Suprapubic skin (tissue), 4 donors: ENCODE measurements at places on chromosomes 16 and 17.

DNA sequence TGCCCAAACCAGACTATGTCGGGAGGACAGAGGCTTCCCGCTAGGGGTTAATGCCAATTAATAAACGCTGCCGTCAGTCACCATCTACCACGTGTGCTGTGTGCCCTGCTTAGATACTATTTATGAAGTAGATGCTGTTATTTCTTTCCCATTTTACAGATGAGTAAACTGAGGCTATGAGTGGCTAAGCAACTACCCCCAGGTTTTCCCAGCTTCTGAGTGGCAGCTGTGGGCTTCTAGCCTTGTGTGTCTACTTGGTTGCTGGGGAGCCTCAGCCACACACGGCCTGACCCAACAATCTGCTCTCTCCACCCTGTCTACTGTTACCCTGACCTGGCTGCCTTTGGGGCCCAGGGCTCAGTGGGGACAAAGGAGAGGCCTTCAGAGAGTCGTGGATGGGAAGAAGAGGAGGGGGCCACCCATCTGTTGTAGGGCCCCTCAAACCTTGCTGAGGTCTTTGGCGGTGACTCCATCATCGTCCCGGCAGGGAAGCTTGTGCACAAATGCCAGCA, 7.1 kb downstream of the GIT1 start:
- DNase-seq: no peak

DNA sequence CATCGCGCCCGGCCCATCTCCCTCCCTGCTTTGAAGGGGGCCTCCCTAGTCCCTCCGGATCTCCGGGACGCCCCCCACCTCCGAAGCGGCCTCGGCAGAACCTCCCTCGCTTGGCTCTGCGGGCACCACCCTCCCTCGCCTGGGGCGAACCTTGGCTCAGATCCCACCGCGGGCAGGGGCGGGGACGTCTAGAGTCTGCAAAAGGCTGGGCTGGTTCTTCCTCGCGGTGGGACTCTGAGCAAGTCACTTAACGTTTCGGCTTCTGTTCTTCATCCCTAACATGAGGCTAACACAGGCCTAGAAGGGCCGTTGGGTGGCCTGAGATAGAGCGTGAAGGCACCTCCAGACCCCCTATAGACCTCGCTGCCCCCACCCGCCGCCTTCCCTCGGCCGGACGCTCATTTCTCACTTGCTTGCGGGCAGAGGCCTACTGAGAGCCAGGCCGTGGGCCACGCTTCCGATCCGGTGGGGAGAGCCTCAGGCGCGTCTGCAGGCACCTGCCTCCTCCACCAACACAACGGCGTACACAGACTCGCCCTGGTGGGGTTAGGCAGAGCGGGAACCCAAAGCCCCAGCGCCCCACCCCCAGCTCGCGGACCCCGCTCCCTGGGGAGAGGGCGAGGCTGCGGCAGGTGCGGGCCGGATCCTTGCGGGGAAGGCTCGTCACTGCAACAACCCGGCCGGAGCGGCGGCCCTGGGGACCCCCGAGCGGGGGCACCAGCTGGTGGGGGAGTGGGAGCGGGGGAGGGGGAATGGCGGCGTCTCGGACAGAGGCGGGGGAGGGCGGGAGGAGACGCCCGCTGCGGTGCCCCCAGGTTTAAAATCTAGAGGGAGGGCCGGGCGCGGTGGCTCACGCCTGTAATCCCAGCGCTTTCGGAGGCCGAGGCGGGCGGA, 5.4 kb downstream of the MYO1C start:
- DNase-seq: peak; percentile 95

DNA sequence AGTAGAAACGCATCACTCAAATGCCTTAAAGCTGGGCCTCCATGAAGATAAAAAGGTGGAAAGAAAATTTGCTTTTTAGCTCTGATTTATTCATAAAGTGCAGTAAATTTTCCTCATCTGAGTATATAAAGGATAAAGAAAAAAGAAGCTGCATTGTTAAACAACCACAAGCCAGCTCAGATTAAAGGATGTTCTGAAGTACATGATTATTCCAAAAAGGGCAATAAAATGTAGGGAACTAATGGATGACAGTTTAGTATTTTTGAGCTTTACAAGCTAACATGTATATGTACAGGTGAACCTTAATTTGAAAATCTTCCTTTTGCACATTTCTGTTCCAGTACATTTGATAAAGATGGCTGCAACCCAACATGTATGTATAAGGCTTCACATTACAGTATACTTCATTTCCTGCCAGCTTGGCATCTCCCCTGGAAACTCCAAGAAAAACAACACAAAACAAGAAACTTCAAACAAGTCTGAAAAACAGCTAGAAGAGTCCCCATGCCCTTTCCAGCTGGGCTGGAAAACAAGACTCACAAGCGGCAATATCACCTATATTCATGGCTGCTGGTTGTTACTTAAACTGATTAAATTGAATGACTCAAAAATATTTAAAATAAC, 225.7 kb downstream of the CEP112 start:
- no peak for DNase-seq

DNA sequence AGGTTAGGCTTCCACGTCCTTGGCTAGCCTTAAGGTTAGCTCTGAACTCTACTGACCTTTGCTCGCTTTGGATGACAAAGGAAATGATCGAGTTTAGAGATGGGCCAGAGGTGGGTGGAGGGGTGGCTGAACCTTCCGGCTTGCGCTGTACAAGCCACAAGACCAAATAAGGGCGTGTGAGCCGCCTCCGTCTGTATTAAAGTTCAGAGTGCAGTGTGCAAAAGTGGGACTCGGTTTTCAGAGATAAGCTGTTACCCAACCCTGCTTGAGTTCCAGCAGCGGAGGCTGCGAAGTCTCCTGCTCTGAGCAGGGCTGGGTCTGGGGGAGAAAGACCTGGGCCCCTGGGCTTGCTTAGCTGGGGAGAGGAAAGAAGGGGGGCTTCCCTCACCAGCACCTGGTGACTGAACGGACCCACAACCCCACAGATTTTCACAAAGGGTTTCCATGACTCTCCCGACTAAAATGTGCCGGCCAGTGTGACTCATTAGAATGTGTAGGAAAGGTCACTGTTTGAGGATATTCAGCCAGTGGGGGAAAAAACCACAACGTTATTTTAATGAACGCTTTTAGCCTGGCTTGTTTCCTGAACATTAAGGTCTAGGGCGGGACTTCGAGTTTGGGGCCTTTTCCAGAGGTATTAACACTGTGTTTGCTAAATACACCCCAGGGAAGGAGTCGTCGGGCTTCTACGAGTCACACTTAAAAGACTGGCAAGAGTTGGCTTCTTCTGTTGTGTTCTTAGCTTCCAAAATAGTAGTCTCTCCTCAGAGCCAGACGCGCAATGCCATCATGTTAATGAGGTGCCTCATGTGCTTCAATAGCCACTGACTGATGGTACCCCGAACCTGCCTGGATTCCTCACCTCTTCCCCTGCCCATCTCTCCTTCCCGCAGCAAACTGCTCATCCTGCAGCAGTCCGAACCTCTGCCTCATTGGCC, 67.0 kb downstream of the CENPV start:
- peak; percentile 84 for DNase-seq

DNA sequence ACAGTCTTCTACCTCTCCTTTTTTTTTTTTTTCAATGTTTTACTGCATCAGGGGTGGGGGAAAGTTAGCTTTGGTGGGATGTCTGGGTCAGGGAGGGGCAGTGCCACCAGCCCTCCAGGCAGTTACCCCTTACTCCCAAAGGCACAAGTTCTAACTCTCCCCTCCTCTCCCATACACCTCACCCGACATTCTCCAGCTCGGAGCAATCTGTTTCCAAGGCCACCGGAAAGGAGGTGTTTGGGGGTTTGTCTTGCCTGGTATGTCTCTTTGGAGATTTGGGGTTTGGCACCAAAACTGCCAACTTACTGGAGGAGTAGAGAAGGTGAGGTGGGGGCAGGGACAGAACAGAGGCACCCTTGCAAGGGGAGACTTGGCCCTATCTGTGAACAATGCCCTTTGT, 4.7 kb downstream of the DLX3 start:
- no peak for DNase-seq

DNA sequence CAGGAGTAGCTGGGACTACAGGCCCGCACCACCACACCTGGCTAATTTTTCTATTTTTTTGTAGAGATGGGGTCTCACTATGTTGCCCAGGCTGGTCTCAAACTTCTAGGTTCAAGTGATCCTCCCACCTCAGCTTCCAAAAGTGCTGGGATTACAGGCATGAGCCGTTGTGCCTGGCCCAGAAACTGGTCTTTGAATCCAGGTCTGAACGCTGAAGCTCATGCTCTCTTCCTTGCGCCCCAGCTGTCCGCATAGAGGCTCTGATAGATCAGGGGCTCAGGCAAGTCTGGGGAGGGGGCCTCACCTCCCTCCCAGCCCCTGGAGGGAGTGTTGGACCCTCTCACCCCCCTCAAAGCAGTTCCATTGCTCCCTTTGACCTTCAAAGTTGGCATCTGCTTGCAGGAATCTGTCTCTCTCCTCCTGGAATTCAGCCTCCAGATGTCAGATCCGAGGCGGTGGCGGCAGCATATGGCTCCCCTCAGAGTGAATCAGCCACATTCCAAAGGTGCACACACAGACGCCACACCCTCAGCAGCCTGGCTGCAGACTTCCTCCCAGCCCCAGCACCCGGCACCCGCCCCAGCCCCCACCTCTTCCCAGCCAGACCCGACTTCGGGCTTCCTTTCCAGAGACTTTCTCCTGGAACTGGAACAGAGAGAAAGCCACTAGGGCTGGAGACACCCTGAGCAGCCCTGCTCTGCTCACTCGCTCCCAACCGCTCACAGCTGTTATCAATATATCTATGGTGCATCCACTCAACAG, 16.9 kb upstream of the GLIS2 start:
- peak; percentile 83 for DNase-seq
